Neural progenitor cell (in vitro differentiated cells): ENCODE measurements at places on chromosomes 6 and 20.

GRCh38 chr6:5638666-5639065 is 368.1 kb downstream of the NRN1 start:
- no peak for DNase-seq

DNA sequence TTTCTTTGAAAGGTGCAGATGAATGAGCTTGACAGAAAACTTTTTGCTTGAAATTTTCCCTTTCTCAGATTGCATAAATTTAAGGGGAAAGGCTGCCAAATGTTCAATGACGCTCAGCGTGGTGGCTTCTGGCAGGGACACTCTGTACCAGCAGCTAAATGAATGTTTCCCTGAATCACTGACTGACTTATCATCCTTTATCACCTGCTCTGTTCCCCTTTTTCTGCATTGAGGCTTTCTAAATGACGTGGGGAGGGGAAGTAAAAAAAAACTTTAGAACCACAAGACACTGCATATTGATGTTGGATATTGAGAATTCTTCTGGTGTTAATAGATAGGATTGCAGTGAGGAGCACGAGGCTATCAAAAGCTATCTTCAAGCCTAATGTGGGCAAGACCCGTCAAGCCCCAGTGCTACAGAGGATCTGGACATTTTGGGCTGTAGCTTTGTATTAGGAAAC is 46.9 kb upstream of the ENPP5 start:
- DNase-seq = no peak

DNA sequence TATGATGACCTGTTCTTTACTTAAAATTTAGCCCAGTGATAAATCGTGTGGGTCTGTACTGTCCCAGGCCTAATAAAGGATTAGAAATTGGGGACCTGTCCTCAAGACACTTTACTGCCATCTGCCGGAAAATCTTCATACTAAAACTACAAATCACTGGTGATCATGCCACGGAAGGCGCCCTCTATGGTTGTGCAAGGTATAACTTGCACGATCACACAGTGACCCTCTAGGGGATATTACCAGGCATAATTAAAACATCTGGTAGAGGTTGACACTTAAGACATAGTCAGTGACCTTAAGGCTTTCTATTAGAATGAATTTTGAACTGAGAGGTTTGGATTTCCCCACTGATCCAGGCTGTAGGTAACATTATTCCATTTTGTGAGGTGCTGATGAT is 172.6 kb downstream of the BMP2 start:
- DNase-seq = peak; percentile 80

GRCh38 chr6:113068570-113068969 is 721.4 kb downstream of the RFPL4B start:
- no peak for DNase-seq

GRCh38 chr20:995170-995569 is 6.9 kb downstream of the RSPO4 start:
- no peak for DNase-seq

GRCh38 chr6:6823568-6824224 is 235.2 kb downstream of the LY86 start:
- no peak for DNase-seq

DNA sequence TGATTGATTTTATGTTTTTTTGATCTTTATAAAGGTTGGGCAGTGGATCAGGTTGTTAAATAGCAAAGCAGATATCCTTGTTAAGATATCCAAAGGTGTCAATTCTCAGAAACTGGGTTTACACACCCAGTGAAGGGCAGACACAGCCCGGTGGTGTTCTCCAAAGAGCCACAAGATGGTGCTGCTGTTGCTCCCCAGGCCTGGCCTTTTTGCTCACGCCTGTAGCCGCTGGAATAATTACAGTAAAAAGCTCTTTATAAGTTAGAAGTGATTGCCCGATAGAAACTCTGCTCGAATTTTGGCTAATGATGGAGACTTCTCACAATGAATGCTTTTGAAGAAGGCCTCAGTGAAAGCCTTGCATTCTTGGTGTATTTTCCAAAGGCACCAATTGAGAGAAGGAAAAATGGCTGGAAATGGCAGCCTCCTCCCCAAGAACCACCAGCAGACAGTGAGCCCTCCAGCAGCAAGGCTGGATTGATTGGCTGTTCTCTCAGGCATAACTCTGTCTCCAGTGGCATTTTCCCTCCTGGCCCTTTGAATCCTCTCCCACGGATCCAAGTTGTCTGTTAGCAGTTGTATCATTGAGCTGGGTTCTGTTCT is 120.5 kb upstream of the CHD6 start:
- DNase-seq = peak; percentile 77

DNA sequence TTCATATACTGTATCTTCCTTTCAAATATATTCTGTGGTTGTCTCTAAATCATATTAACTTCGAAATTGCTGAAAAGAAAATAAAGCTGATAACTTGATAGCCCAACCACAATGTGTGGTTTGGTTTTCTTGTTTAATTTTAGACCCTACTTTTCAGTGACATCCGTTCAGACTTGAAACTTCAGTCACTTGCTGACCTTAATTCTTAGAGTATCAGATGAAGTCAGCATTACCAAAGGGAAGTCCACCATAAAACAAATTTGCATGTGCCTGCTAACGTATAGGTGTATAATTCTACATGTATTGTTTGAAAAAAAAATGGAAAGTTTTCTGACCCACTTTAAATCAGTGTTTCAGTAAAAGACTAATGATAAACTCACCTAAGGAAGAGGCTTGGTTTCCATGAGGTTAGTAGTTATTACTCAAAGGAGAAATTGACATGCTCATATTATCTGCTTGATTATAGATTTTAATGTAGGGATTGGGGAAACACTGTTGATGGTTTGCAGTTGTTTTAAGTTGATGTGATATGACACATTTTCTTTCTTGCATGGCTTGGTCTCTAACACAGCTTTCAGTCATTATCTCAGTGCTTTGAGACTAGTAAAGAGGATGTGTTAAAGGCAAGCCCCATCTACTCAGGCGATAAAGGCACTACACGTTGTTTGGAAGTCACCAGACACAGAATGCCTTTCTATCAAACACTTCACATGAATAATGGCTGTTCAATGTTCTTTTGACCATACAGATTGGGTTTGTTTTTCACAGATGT is 5.2 kb upstream of the IL17A start:
- no peak for DNase-seq
